ENCODE measurements at places on chromosomes 16 and 17. TPM values are rescaled to one million over a fixed set of nuclear protein-coding genes. Genes with fewer than 3 reads are reported as not detected.

GRCh38 chr16:89506113-89506504, 2.1 kb upstream of the SPG7 start:
- no peak for DNase-seq

The PDILT gene
- total RNA-seq: not detected

GRCh38 chr17:28744104-28744971, 527 bp downstream of the TRAF4 start:
- peak; percentile 41 for DNase-seq

GRCh38 chr17:82687871-82688270, 10.6 kb downstream of the RAB40B start:
- DNase-seq: no peak

- DNase-seq: no peak
These were observed 220.6 kb upstream of the RPL38 start for GRCh38 chr17:73982871-73983270.

DNA sequence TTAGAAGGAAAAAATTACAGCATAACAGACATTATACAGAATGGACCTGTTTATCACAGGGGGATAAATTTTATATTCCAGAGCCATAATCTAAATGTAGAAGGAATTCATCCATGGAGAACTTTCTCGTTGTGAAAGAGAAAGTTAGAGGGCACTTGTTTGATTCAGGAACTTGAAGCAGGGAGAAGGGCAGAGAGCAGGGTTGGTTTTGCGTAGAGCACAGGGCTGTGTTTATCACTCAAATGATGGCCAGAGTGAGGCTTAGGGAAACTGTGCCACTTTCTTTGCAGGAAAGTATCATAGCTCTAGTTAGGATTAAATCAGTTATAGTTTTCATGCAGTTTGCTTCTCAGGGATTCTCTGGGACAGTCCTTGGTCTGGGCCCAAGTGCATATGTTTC, 29.1 kb upstream of the MED13 start:
- DNase-seq: peak; percentile 8

The PLLP gene
- not detected for total RNA-seq

GRCh38 chr17:41521574-41522261, 3.0 kb upstream of the KRT15 start:
- peak; percentile 91 for DNase-seq

The GP2 gene
- total RNA-seq: not detected

The CA4 gene
- not detected for total RNA-seq

DNA sequence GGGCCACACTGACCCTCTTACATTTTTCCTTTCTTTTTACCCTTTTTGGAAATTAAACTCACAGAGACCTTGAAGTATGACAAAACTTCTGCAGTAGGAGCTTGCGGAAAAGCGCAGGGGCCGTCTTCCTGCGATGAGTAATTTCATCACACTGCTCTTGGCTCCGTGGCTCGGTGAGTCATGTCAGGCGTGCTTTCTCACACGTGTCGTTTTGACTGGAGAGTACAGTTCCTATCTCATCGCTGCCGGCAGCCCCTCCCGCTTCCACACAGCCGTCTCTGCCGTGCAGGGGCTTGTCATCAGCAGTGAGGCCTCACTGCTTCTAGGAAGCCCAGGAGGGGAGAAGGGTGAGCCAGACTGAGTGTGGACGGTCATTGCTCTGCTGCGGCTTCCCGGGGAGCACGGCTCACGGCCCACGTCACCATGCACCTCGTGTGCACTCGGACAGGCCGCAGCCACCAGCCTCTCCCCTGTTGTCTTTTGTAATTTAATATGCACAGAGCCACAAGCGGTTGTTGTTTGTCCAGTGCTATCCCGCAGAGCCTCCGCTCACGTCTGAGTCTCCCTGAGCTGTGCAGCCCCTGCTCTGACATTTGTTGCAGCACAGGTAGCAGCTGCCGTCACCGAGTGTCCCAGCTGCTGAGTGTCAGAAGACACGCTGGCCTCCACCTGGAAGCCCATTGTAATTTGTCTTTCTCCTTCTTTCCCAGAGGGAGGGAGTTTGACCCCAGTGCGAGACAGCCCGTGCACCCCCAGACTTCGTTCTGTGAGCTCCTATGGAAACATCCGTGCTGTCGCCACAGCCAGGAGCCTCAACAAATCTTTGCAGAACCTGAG, 99.4 kb upstream of the CHMP6 start:
- DNase-seq: peak; percentile 99

- DNase-seq: peak; percentile 31
These were observed 220.1 kb downstream of the SLC39A11 start for GRCh38 chr17:72872396-72872795.

The CDC42EP4 gene
- 16.1 TPM for total RNA-seq

GRCh38 chr17:79800325-79801155, 3.7 kb upstream of the CBX8 start:
- peak; percentile 39 for DNase-seq

DNA sequence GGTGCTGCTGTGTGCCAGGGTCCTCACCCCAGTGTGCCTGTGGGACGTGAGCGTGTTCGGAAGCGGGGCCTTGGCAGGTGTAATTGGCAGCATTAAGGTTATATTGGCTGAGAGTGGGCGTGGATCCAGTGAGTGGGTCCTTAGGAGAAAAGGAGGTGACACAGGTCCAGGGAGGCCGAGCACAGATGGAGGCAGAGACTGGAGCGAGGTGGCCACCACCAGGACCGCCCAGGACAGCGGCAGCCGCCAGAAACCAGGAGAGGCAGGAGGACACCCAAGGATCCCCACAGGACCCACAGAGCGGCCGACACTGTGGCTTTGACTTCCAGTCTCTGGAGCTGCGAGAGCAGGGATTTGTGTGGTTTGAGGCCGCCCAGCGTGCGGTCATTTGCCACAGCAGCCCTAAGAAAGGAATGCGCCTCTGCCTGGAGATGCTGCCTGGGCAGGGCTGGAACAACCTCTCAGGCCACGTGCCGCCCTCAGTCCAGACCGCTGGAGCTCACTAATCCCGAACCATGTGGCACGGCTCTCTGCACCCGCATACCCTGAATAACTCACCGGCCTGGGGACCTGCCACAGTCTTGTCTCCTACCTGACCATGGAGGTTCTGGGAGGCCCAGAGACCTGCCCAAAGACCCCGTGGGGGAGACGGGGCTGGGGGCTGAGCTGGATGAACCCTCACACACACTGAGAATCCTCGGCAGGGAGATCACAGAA, 45.4 kb downstream of the SOX8 start:
- DNase-seq: no peak

GRCh38 chr17:77222356-77222755, 81.6 kb downstream of the SEC14L1 start:
- DNase-seq: no peak
